Left ventricle myocardium superior (tissue), 1 donor: ENCODE measurements at places on chromosomes 4 and X.

DNA sequence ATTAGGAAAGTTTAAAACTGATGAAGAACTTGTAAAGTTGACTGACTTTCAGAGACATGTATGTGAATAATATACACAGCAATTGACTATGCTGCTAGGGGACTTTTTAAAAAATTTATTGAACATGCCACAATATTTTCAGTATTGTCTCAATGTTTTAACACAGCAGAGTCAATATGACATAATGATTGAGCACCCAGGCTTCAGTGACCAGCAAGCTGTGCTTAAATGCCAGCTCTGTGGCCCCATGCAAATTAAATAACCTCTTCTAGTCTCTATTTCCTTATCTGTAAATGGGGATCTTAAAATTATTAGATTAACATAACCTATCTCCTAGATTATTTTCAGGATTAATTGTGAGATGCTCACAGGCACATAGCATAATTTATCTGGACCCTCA is 56.8 kb upstream of the TXK start:
- DNase-seq = no peak

GRCh38 chr4:182235021-182235795 is 8.0 kb upstream of the TENM3 start:
- DNase-seq = no peak

GRCh38 chr4:116391020-116391419 is 694.4 kb downstream of the TRAM1L1 start:
- no peak for DNase-seq

GRCh38 chrX:41002026-41002425 is 83.2 kb upstream of the USP9X start:
- no peak for DNase-seq
